Sciatic nerve (tissue), 2 donors: ENCODE measurements at places on chromosomes 7 and 10.

DNA sequence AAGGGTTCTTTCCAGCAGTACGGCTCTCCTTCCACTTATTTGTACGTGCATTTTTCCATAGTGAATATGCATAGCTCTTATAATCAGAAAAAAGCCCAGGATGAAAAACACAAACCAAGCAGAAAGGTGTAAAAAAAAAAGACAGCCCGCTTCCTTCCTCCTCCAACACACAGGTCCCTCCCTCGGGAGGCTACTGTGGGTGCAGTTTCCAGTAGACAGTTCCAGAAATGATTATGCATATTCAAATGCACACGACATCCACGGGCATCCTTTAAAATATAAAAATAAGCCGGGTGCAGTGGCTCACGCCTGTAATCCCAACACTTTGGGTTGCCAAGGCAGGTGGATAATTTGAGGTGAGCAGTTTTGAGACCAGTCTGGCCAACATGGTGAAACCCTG, 59.9 kb downstream of the TNRC18 start:
- no peak for DNase-seq

DNA sequence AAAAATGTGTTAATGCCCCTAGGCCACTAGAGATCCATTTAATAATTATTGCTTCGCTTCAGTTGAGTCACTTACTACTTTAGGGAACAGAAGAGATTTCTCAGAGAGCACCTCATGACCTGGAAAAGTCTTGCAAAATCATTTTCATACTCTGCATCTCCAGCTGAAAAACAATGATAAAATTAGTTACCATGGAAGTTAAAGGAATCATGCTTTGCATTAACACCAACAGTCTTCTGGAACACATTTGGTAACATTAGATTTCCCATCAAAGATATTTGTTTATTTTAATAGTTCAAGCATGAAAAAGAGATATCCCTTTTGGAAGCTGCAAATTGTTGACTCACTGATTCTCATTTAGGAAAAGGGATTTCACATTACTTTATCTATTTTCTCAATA, 1.8 kb upstream of the STEAP2 start:
- DNase-seq = no peak

DNA sequence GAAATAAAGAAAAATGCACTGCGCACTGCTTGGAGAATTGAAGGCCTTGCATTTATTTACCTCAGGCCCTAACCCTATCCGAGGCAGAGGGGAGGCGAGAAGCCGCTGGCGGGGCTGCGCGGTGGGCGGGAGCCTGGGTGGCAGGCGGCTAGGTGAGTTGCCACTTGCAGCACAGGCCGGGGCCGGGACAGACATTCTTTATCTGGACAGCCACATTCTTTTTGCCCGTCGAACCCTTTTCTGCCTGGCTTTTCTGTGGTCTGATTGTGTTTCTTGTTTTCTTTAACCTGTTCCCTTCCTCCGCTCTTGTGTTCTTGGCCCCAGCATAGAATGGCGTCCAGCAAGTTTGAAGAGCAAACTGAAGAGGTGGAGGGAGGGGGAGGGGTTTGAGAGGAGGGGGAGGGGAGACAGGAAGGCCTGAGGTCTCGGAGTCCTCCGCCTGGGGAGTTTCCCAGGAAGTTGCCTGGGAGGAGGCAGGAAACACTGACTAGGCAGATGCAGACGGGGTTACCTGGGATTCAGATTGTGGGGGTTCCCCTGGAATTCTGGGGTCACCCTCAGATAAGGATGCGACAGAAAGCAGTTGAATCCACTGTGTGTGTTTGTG, 5.1 kb downstream of the SHH start:
- no peak for DNase-seq

- DNase-seq = no peak
Measured at GRCh38 chr7:85341121-85341520, 154.3 kb upstream of the SEMA3D start.

- DNase-seq = no peak
Measured at GRCh38 chr10:111273635-111274034, 196.8 kb downstream of the ADRA2A start.

DNA sequence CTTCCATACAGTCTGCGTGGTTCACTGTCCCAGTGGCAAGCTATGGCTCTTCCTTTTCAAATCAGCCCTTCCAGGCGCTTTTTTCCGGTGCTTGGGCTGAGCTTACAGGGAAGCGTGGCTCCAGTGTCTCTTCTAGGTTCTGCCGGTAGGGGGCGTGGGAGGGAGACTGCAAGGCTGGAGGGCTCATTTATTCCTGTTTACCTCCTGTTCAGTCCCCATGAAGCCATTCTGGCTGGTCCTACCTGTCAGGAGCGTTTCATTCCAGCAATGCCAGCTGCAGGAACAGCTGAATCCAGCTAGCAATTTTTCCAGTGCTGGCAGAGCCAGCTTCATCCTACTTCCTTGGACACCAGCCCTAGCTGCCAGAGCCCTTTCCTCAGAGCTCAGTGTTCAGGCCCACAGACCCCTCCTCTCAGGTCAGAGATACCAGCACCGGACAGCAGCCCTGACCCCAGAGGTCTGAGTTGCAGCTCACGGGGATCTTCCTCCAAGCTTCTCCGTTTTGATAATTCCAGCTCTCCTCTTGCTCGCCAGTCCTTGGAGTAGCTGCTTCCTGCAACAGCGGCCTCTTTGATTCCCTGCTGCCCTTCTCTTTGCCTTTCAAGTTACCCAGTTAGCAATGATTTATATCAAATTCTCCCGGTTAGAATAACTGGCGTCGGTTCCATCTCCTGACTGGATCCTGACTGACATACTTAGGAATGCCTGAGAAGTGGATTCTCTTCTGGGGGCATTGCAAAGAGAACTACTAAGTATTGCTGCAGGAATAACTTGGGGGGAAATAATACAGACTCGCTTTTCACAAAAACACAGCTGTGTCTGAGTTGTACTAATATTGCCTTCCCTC, 129.8 kb downstream of the FRMD4A start:
- no peak for DNase-seq

- DNase-seq = no peak
Measured at GRCh38 chr7:133853706-133854276, 273.3 kb upstream of the LRGUK start.

- no peak for DNase-seq
Measured at GRCh38 chr10:109899356-109900331, 23.7 kb downstream of the XPNPEP1 start.

GRCh38 chr10:69912589-69912988, 110.9 kb downstream of the COL13A1 start:
- no peak for DNase-seq

GRCh38 chr7:107783648-107784047, 19.4 kb downstream of the SLC26A3 start:
- DNase-seq = no peak

- no peak for DNase-seq
Measured at GRCh38 chr10:98613446-98613845, 166.7 kb upstream of the HPS1 start.

DNA sequence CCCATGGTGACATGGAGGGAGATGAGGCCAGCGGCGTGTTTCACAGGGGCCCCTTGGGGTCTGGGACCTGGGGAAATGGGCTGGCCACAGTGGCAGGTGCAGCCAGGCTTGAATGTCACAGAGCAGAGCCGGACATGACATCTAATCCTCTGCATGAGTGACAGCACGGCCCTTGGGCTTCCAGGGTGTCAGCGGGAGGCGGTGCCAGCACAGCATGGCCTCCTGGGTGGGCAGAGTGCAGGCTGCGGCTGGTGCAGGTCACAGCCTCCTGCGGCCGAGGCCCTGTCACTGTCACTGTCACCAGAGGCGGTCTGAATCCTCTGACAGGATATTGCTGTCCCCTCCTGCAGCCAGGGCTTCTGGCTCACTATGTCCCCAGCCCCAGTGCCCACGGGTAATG, 18.2 kb downstream of the BHLHA15 start:
- DNase-seq = no peak

- no peak for DNase-seq
Measured at GRCh38 chr7:3518546-3518945, 217.5 kb downstream of the SDK1 start.

DNA sequence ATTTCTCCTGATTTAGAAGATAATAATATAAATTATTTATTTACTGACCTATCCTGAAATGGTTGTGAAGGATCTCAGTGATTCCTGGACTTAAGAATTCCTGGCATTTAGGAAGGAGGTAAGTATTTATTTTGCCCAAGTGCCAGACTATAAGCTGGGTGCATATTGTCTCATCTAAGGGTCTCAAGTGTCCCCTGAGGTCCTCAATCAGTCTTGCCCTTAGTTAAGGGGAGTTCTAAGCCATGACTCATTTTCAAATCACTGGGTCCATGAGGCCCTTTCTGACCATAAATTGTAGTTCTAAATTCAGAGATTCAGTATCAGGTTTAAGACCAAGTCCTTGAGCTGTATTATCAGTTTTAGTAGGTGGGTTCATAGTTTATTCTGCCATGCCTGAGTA, 251.6 kb upstream of the MEOX2 start:
- DNase-seq = no peak

- peak; percentile 69 for DNase-seq
Measured at GRCh38 chr7:33921216-33921938, 16.0 kb downstream of the BMPER start.

- no peak for DNase-seq
Measured at GRCh38 chr10:60735244-60735643, 43.0 kb upstream of the CDK1 start.

DNA sequence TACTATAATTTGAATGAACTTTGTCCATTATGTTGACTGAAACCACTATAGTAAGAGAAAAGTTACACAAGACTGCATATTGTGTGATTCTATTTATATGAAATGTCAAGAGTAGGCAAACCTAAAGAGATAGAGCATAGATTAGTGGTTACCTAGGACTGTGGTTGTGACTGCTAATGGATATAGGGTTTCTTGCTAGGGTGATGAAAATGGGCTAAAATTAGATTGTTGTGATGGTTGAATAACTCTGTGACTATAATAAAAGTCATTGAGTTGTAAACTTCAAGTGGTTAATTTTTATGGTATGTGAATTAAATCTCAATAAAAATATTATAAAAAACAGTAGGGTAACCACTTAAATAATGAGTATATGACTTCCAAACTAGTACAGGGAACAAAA, 142.9 kb upstream of the AHR start:
- no peak for DNase-seq

- DNase-seq = no peak
Measured at GRCh38 chr10:51445588-51445987, 253.8 kb downstream of the CSTF2T start.

DNA sequence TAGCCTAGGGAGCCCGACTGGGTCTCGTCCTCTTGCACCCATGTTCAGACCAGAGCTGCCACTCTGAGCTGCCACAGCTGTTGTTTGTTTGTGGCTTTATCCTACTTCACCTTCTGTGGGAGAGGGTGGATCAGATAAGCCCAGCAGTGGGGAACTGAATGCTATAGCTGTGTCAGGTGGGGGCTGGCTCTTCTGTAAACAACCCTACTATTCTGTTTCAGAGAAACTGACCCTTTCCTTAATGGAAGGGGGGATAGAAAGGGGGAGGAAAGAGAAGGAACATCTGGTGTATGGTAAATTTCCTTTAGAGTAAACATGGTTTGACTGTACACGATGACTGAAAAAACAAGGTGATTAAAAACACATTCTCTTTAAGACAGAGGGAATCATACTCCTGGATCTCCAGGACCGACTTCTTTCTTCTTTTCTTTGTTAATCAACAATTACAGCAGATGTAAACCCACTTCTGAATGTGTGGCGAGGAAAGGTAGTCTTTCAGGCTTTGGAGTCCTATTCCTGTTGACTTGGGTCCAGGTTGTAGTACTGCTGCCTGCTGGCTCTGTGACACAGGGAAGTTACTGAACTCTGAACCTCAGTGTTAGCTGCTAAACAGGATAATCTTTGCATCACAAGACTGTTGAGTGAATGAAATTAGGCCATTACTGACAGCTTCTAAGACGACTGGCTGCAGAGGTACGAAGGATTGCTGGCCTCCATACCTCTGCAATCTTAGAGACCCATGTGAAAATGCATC, 6.0 kb downstream of the PRXL2A start:
- no peak for DNase-seq

DNA sequence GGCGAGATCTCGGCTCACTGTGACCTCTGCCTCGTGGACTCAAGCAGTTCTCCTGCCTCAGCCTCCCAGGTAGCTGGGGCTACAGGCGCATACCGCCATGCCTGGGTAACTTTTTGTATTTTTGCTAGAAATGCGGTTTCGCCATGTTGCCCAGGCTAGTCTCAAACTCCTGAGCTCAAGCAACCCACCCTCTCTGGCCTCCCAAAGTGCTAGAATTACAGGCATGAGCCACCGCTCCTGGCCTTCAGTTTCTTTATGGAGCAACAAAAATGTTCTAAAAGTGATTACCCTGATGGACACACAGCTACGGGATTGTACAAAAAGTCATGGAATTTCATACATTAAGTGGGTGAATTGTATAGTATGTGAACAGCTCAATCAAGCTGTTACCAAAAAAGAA, 216.0 kb downstream of the CALN1 start:
- no peak for DNase-seq

DNA sequence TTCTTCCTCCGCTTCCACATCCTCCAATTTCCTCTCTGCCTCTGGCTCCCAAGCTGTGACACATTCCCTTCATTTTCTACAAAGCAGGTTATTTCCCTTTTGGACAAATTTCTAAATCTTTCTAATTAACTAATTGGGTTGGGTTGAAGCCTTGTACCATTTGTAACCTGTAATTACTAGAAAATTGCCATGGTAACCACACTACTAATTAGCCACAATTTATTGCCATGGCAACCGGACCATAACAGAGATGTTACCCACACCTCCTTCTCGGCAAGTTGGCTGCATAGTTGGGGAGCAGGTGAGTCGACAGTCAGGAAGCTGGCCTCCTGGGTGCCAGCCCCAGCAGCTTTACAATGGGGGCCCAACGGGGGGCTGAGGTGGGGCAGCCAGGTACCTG, 61.6 kb downstream of the GOLGA7B start:
- no peak for DNase-seq

- DNase-seq = no peak
Measured at GRCh38 chr7:96400518-96400917, 78.6 kb upstream of the SLC25A13 start.

GRCh38 chr10:77835669-77836086, 90.9 kb downstream of the DLG5 start:
- no peak for DNase-seq

GRCh38 chr7:105006367-105007136, 7.5 kb upstream of the KMT2E start:
- no peak for DNase-seq

GRCh38 chr7:129615018-129615417, 3.5 kb downstream of the NRF1 start:
- DNase-seq = no peak

DNA sequence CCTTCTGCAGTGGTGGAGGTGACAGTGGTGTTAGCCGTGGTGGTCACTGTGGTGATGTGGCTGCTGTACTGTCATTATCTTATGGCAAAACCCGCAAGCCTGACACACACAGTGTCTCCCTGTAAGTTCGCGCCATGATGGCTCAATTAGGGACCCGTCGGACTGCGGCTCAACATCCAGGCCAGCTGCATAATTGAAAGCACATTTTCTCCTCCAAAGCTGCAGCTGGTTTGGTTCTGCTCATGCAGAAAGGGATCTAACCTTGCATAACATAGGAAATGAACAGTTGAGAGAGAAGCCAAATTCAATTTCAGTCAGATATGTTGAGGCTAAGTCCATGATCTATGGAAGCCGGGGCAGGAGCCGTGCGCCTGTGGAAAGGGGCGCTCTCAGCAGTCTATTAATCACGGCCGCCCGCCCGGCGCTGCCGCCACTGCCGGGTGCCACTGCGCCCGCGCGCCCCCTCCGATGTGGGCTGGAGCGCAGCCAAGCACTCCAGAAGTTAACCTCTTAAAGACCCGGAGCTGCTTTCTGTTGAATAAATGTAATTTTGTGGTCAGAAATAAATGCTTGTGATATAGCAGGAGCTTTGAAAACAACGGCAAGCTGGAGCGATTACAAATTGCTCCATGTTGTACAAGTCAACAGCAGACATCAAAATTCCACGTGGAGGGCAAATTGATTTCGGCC, 227.7 kb downstream of the CUX1 start:
- DNase-seq = peak; percentile 75

GRCh38 chr10:1035201-1035600, 9.5 kb upstream of the IDI2 start:
- no peak for DNase-seq
